Aorta (tissue), 5 donors: ENCODE measurements at places on chromosomes 7 and 10. TPM values are rescaled to one million over a fixed set of nuclear protein-coding genes. Genes with fewer than 3 reads are reported as not detected.

SEMA3E gene
- total RNA-seq: 9.1 TPM

ADAM12 gene
- 5.5 TPM for total RNA-seq

NRCAM gene
- total RNA-seq: 1.8 TPM

SKIDA1 gene
- total RNA-seq: 1.2 TPM

OR2A12 gene
- not detected for total RNA-seq

NANOS1 gene
- total RNA-seq: 1.9 TPM

MUC12 gene
- 0.24 TPM for total RNA-seq

HOXA13 gene
- total RNA-seq: not detected

ATRNL1 gene
- total RNA-seq: 27.5 TPM

NAT16 gene
- total RNA-seq: not detected

SNX10 gene
- 4.5 TPM for total RNA-seq

TBXAS1 gene
- total RNA-seq: 22.1 TPM

YWHAG gene
- total RNA-seq: 121 TPM

PLCE1 gene
- total RNA-seq: 16.6 TPM

FRMPD2 gene
- not detected for total RNA-seq

FAM131B gene
- 3.8 TPM for total RNA-seq

LIPJ gene
- not detected for total RNA-seq

C10orf62 gene
- 0.29 TPM for total RNA-seq

C7orf57 gene
- not detected for total RNA-seq
